ENCODE measurements at places on chromosomes 5 and 9. TPM values are rescaled to one million over a fixed set of nuclear protein-coding genes. Genes with fewer than 3 reads are reported as not detected.

GRCh38 chr9:13190040-13190439 is 89.5 kb downstream of the MPDZ start:
- no peak for DNase-seq

DNA sequence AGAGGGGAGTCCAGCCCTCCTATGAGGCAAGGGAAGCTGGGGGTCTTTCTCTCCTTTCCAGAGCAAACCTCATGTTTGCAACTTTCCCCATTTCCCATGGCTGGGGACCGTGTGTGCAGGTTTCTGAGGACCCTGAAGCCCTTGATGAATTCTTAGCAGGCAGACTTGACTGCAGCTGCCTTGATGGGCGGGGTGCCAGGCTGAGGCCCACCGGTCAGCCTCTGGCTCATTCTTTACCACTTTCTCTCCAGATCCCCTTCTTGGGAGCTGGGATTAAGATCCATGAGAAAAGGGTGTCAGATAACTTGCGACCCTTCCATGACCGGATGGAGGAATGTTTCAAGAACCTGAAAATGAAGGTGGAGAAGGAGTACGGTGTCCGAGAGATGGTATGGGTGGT is 30.0 kb upstream of the FOXI1 start:
- DNase-seq = no peak

GRCh38 chr5:5588386-5588785 is 165.9 kb downstream of the ICE1 start:
- no peak for DNase-seq

DNA sequence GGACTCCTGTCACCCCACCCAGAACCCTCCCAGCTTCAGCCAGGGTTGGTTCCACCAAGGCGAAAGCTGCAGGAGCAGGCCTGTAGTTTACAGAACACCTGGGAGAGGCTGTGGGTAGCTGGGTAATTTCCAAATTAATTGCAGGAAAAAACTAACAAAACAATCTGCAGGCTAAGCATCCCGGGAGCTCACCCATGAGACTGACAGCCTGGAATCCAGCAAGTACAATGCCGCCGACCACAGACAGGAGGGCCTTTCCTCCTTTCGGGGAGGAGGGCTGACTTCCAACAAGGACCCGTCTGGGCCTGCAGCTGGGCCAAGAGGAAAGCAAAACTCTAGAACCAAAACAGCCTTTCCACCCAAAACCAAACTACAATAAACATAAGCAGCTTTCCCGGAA is 10.3 kb downstream of the FOXE1 start:
- DNase-seq = no peak

DNA sequence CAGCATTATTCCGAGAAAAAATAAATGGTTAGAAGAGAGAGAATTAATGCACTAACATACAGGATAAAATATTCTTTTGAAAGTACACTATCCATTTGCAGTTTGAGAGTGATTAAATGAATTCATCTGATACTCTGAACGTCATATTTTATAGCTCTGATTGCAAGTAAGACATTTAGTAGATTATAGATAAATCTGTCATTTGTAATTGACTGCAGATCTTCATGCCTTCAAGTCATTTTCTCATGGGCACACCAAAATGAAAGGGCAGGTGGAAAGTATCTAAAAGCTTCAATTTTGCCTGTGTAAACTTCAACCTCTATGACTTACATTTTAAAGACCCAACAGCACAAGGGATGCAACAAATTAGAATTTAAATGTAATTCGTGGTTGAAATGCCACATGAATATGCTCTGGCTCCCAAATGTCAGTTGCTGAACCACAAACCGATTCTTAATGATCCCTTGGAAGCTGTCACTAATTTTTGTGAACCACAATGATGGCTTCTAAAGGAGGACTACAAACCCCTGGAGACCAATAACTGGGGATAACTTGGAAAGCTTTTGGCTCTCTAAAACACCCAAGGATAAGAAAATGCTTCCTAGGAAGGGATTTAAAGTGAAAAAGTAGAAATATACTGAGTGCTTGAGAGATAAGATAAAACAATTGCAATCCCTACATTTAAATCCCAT is 3.9 kb downstream of the TYRP1 start:
- no peak for DNase-seq

GRCh38 chr5:171492781-171493180 is 73.3 kb downstream of the FGF18 start:
- DNase-seq = no peak

DNA sequence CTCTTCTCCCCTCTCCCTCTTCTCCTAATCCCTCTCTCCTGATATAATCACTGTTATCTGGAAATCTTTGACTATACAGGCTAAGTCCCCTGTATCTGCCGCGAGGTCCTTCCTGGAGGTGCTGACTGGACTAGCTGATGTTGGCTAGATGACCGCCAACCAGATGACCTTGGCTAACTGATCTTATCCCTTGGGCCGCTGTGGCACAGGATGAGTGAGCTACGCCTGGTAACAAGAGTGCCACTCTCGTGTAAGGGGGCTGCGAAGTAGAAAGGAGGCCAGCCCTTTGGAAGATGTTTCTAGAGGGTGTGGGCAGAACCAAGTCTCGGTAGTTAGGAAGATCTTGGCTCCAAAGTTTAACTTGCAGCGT is 345 bp upstream of the PRRC1 start:
- DNase-seq = no peak

The LTC4S gene
- total RNA-seq = 2.4 TPM

The ADAMTS19 gene
- total RNA-seq = 3.0 TPM

The IGIP gene
- 1.4 TPM for total RNA-seq
